ENCODE measurements at places on chromosomes 2 and 18.

GRCh38 chr2:241767464-241768250 lies 9.0 kb upstream of the GAL3ST2 start:
- DNase-seq = no peak

DNA sequence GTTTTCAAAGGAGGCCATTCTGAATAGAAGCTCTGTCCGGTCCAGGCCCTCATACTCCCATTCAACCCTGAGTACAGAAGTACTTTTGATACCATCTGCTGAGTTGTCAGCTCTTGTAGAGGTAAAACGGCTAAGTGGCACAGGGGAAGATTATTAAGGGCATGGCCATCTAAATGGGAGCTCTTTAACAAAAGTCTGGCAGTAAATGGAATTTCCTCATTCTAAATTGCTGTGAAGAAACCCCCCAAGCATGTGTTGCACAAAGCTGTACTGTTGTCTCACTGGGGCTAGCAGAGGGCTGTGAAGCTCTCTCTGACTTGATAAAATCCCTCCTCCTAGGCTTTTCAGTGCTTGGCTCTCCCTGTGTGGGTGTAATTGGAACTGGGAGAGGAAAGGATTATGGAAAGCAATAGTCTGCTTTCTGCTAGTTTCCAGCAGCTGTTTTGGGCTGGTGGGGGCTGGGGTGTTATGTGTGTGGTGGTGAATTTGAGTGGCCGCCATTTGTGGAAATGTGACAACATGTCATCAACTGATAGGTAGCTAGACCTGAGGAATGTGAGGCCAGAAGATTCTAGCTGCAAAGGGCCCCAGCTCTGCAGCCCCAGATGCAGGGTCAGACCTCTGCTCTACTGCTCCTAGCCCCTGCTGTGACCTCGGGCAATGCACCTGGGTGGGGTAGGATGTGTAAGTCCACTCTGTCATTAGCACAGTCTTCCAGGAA lies 65.1 kb downstream of the MAP4K4 start:
- no peak for DNase-seq

GRCh38 chr2:44333994-44334393 lies 27.3 kb downstream of the PREPL start:
- DNase-seq = no peak

- DNase-seq = no peak
These were observed 97.6 kb upstream of the TCF4 start for GRCh38 chr18:55685638-55686037.

DNA sequence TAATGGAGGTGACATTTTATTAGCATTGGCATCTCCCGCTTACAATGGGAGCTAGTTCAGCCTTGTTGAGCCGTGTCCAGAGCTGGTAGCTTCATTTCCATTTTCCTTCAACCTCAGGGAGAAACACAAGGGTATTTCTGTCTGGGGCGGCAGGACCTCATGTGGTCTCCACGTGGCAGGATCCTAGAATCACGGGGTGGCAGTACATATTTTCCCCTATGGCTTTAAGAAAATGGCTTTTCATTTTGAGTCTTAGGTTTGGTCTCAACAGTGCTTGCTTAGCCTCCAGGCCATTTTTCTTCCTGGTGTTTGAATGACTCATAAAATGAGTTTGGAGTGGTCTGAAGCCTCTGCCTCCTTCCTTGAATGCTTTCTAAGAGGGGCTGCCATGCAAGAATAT lies 20.3 kb downstream of the CABLES1 start:
- no peak for DNase-seq

GRCh38 chr18:31454066-31454708 lies 6.6 kb downstream of the DSG3 start:
- no peak for DNase-seq
